ENCODE measurements at places on chromosomes 5 and 9.

- DNase-seq, result no peak
Observed at GRCh38 chr9:14340219-14340873, 26.4 kb upstream of the NFIB start.

DNA sequence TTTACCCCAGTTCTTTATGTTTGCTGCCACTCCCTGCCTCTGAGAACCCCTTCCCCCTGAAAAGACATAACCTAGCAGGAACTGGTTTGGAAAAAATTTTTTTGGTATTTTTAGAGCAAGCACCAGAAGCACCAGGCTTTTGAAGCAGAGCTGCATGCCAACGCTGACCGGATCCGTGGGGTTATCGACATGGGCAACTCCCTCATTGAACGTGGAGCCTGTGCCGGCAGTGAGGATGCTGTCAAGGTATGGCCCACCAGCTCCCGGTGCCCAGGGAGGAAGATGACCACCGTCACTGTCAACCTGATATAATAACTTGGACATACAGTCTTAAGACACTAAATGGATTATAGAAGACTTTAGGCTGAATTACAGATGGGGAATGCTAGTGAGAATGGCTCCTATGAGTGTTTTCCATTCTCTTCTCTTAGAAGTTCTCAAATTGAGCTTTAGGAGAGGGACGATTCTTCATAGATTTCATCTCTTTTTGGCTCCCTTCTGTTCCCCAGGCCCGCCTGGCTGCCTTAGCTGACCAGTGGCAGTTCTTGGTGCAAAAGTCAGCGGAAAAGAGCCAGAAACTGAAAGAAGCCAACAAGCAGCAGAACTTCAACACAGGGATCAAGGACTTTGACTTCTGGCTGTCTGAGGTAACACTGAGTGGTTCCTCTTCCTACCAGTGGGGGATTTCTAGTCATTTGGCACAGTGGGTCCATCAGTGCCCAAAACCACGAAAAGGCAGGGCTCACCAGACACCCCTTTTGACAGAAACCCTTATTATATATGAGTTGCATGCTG is 44.9 kb downstream of the DYNC2I2 start:
- no peak for DNase-seq

DNA sequence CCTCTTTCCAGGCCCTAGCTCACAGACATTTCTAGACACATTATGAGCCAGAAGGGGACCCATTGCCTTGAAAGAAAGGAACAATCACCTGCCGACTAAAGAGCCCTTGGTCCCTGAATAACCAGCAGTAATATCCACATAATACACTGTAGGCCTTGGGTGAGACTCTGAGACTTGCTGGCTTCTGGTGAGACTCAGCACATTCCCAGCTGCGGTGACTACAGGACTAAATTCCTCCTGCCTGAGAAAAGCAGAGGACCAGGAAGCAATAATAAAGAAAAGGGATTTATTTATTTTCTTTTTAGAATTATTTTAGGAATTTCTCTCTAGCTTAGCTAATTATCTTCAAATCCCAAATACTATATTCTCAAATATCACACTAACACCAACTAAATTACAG is 87.8 kb upstream of the RGS7BP start:
- no peak for DNase-seq

DNA sequence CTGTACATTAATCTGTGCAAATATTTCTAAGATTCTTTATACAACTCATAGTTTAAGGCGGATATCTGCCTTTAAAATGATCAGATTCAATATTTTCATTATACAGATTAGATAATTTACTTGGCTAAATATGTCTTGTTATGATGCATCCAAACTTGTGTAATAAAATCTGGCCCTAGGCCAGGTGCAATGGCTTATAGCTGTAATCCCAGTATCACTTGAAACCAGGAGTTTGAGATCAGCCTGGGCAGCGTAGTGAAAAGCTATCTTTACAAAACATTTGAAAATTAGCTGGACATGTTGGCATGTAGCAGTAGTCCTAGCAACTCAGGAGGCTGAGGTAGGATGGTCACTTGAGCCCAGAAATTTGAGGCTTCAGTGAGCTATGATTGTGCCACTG is 2002.2 kb upstream of the ACO1 start:
- no peak for DNase-seq

Data from activated T-cell treated with anti-CD3 and anti-CD28 coated beads for 48 hours (primary cell).